ENCODE measurements at places on chromosomes 5 and 9.

GRCh38 chr5:37754976-37755375 is 84.9 kb downstream of the GDNF start:
- no peak for DNase-seq

- no peak for DNase-seq
Observed at GRCh38 chr9:88233091-88233490, 94.8 kb upstream of the SPATA31C2 start.

GRCh38 chr5:57174128-57174889 is 450 bp downstream of the GPBP1 start:
- no peak for DNase-seq

GRCh38 chr5:95823218-95823737 is 752 bp upstream of the GLRX start:
- DNase-seq: no peak

DNA sequence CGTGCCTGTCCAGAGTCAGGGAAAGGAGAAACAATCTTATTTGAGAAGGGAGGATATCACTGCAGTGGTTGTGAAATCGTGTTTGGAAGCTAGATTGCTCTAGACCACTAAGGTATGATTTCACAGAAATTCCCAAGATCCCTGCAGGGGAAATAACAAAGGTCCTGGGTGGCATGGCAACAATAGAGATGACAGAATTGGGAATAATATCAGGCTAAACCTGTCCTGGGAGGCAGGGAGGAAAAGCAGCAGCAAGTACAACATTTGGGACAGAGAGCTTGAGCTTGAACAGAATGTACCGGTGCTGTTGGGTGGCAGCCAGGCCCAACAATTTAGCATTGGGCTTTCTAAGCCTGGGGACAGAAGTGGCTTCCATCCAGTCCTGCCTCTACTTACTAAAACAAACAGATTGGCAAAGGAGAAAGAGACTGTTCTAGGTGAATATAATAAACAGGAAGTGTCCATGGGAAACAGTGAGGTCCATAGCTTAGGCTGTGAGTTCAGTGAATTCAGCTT is 17.0 kb upstream of the ARHGAP26 start:
- no peak for DNase-seq

DNA sequence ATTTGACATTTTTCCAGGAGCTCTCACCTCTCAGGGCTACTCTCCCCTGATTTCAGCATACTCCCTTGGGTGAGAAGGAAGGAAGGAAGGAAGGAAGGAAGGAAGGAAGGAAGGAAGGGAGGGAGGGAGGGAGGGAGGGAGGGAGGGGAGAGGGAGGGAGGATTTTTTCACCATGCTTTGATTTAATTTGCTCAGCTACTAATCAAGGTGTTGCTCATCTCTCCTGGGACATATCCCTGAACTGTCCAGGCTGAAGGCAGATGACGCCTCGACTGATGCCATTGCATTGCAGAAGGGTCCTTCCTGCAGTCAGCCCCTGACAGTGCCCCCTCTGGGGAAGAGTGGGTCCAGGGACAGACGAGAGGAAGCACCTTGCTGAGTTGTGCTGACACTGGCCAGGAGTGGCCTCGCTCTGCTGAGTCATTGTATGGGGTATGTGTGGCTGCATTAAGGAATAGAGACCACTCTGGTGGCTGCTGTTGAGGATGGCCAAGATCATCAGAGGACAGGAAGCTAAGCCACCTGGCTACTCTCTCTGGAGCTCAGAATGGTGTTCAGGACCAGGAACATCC is 43.6 kb upstream of the CRB2 start:
- no peak for DNase-seq
